ENCODE measurements at places on chromosomes 6 and 20. TPM values are rescaled to one million over a fixed set of nuclear protein-coding genes. Genes with fewer than 3 reads are reported as not detected.

Gene BTBD3
- 34.2 TPM for total RNA-seq

Gene APOM
- 0.63 TPM for total RNA-seq

- H3K27ac ChIP-seq = no peak overlapping the region
- H3K36me3 ChIP-seq = peaks cover 11% of the 10 kb centered on the region
- no peaks in the 10 kb centered on the region for H3K27me3 ChIP-seq
- H3K4me3 ChIP-seq = no peak overlapping the region
Observed at GRCh38 chr6:73286752-73287151, 23.8 kb upstream of the KHDC1 start.

- DNase-seq = no peak
- no peaks in the 10 kb centered on the region for H3K36me3 ChIP-seq
- H3K27ac ChIP-seq = no peak overlapping the region
- H3K27me3 ChIP-seq = no peaks in the 10 kb centered on the region
Observed at GRCh38 chr20:62378215-62378614, 8.7 kb upstream of the RPS21 start.

DNA sequence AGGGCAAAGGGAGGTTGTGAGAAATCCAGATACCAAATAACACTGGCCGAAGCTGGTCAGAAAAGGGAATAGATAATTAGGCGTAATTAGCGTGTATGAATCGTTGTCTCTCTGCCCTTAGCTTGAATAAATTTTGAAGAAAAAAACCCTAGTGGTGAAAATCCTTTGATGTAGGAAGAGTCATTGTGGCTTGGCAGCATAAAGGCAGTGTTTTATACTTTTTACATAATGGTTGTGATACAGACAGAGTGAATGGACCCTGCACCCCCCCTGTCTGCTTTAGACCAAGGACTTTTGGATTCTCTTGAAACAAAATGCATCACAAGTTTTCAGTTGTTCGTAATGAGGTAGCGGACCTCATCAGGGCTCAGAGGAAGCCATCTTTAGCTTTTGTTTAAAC is 126.5 kb downstream of the AFG1L start:
- no peaks in the 10 kb centered on the region for H3K36me3 ChIP-seq
- H3K27ac ChIP-seq = no peak overlapping the region
- H3K4me3 ChIP-seq = no peak overlapping the region
- no peaks in the 10 kb centered on the region for H3K4me1 ChIP-seq
- no peak for DNase-seq

Gene LIME1
- 51.9 TPM for total RNA-seq

DNA sequence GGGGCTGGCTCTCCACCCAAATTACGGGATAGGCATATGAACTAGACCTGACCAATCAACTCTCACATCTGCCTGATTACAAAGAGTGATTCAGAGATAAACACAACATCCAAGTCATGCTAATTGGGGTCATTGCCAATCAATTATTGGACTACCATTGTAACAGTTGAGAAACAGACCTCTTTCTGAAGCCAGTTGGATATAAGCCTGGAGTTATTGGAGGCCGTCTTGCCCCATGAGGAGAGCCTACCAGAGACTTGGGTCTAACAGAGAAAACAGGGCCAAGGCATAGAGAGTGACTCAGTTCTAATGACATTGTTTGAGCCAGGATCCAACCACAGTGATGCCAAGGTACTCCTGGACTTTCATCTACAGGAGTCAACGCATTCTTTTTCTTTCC is 39.4 kb upstream of the HIVEP2 start:
- H3K36me3 ChIP-seq = no peaks in the 10 kb centered on the region
- H3K4me1 ChIP-seq = no peaks in the 10 kb centered on the region
- no peak for DNase-seq
- no peak overlapping the region for H3K4me3 ChIP-seq
- no peaks in the 10 kb centered on the region for H3K27me3 ChIP-seq

Gene TUBE1
- total RNA-seq = 47.2 TPM

GRCh38 chr6:72267470-72267869 is 354.4 kb upstream of the KCNQ5 start:
- no peaks in the 10 kb centered on the region for H3K4me1 ChIP-seq
- H3K4me3 ChIP-seq = no peak overlapping the region
- no peak overlapping the region for H3K27ac ChIP-seq
- DNase-seq = no peak
- no peaks in the 10 kb centered on the region for H3K36me3 ChIP-seq
- H3K27me3 ChIP-seq = no peaks in the 10 kb centered on the region

Gene ADAM33
- 385 TPM for total RNA-seq

- no peaks in the 10 kb centered on the region for H3K4me1 ChIP-seq
- no peaks in the 10 kb centered on the region for H3K27me3 ChIP-seq
- DNase-seq = no peak
- no peak overlapping the region for H3K27ac ChIP-seq
Observed at GRCh38 chr20:20063941-20064702, 11.8 kb downstream of the CFAP61 start.

Gene PMEPA1
- total RNA-seq = 21.0 TPM

DNA sequence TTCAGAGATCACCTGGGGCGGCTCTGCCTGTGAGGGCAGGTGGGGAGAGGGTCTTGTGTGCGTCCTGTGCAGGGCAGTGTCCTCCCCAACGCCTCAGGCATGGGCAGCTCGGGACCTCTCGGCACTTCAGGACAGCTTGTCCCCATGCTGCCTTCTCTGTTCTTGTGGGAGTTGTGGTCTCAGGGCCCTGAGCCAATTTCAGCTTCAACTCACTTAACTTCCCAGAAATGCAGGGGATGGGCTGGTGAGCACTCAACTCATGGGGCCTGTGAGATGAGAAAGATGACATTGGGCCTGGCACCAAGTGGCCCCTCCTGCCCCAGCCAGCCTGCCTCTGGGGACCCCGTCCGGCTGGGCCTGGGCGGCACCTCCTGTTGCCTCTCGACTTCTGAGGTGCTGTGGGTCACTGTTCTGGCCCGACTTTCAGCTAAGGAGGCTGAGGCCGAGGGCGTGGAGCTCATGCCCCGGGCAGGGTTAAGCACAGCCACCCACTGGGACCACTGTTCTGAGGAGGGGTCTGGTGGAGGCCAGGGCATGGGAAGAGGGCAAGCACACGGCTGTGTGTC is 6.7 kb downstream of the RGS19 start:
- H3K4me1 ChIP-seq = peaks cover 3% of the 10 kb centered on the region
- peaks cover 75% of the 10 kb centered on the region for H3K36me3 ChIP-seq
- no peak overlapping the region for H3K4me3 ChIP-seq
- no peak overlapping the region for H3K27ac ChIP-seq
- no peak for DNase-seq

GRCh38 chr6:85389151-85389797 is 60.6 kb upstream of the NT5E start:
- no peaks in the 10 kb centered on the region for H3K36me3 ChIP-seq
- no peak for DNase-seq
- no peak overlapping the region for H3K4me3 ChIP-seq
- H3K27me3 ChIP-seq = no peaks in the 10 kb centered on the region
- H3K27ac ChIP-seq = no peak overlapping the region
- no peaks in the 10 kb centered on the region for H3K4me1 ChIP-seq

Gene RAE1
- total RNA-seq = 20.8 TPM

Gene GNRH2
- not detected for total RNA-seq

Gene WFDC12
- not detected for total RNA-seq

- H3K36me3 ChIP-seq = no peaks in the 10 kb centered on the region
- H3K27ac ChIP-seq = no peak overlapping the region
- DNase-seq = no peak
- no peak overlapping the region for H3K4me3 ChIP-seq
- H3K27me3 ChIP-seq = no peaks in the 10 kb centered on the region
- no peaks in the 10 kb centered on the region for H3K4me1 ChIP-seq
Observed at GRCh38 chr6:112061605-112062004, 7.7 kb downstream of the CCN6 start.

Gene SYCP2L
- 3.9 TPM for total RNA-seq

Gene GPX6
- not detected for total RNA-seq

Gene ENPP4
- 18.6 TPM for total RNA-seq

- no peak overlapping the region for H3K27ac ChIP-seq
- peaks cover 8% of the 10 kb centered on the region for H3K27me3 ChIP-seq
- no peak for DNase-seq
- H3K4me3 ChIP-seq = no peak overlapping the region
- no peaks in the 10 kb centered on the region for H3K4me1 ChIP-seq
- no peaks in the 10 kb centered on the region for H3K36me3 ChIP-seq
Observed at GRCh38 chr20:37958856-37959520, 56.1 kb downstream of the VSTM2L start.

Gene PKIB
- total RNA-seq = not detected

GRCh38 chr6:31829633-31830283 is 2.2 kb downstream of the HSPA1B start:
- peak overlapping the region; percentile 91 for H3K27ac ChIP-seq
- no peaks in the 10 kb centered on the region for H3K27me3 ChIP-seq
- peaks cover 46% of the 10 kb centered on the region for H3K4me1 ChIP-seq
- no peak for DNase-seq
- no peaks in the 10 kb centered on the region for H3K36me3 ChIP-seq

- H3K27ac ChIP-seq = peak overlapping the region; percentile 97
- DNase-seq = no peak
- H3K4me3 ChIP-seq = peak overlapping the region; percentile 89
- peaks cover 20% of the 10 kb centered on the region for H3K4me1 ChIP-seq
Observed at GRCh38 chr20:36572701-36573102, 695 bp upstream of the TGIF2 start.

DNA sequence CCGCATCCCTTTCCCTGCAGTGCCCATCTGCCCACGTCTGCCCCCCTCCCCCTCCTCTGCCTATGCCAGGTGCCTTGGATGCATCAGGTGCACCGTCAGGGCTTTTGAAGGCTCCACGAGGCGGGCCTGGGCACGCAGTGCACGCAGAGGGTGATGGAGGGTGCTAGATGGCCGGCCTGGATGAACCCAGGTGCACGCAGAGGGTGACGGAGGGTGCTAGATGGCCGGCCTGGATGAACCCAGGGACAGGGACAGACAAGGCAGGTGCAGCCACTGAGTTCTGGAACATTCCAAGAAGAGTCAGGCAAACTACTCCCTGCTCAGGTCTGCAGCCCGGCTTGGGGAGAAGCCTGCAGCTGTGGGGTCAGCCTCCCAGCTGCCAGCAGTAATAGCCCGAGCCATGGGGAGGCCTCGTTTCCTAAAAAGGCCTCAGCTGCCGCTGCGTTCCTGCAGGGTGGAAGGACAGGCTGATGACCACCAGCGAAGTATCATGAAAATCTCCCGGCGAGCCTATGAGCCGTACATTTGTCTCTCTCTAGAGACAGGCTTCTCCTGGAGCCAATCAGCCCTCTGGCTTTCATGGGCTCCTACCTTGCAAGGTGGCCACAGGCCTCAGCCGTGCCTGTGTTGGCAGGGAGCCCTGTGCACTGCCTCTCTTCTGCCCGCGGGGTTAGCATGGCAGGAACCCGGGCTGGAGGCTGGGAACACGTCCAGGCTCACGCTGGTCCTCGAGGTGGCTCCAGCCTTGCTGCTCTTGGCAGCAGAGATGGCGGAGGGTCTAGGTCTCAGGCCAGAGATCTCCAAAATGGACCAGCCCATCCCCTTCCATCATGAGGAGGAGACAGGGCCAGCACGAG is 29.6 kb downstream of the NTSR1 start:
- no peak overlapping the region for H3K4me3 ChIP-seq
- no peak for DNase-seq
- peaks cover 64% of the 10 kb centered on the region for H3K27me3 ChIP-seq
- H3K27ac ChIP-seq = no peak overlapping the region
- H3K4me1 ChIP-seq = no peaks in the 10 kb centered on the region

DNA sequence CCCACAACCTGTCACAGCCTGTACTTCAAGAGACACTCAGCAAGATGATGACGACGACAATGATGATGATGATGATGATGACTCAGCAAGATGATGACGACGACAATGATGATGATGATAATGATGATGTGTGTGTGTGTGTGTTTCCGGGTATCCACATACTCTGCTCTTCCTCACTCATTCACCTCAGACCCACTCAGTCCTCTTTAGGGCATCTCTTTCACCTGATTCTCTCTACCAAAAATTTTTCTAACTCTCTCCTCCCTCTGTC is 1.2 kb upstream of the EIF6 start:
- no peak overlapping the region for H3K27ac ChIP-seq
- peaks cover 10% of the 10 kb centered on the region for H3K4me1 ChIP-seq
- no peaks in the 10 kb centered on the region for H3K27me3 ChIP-seq
- no peak overlapping the region for H3K4me3 ChIP-seq
- H3K36me3 ChIP-seq = no peaks in the 10 kb centered on the region

Gene ARMH2
- total RNA-seq = not detected

- H3K27me3 ChIP-seq = no peaks in the 10 kb centered on the region
- H3K4me3 ChIP-seq = no peak overlapping the region
- H3K4me1 ChIP-seq = peaks cover 5% of the 10 kb centered on the region
- no peaks in the 10 kb centered on the region for H3K36me3 ChIP-seq
Observed at GRCh38 chr6:16392010-16392409, 153.6 kb downstream of the GMPR start.

GRCh38 chr6:34093854-34094430 is 51.9 kb downstream of the GRM4 start:
- no peak for DNase-seq
- H3K27me3 ChIP-seq = peaks cover 51% of the 10 kb centered on the region
- H3K36me3 ChIP-seq = no peaks in the 10 kb centered on the region
- no peak overlapping the region for H3K4me3 ChIP-seq

DNA sequence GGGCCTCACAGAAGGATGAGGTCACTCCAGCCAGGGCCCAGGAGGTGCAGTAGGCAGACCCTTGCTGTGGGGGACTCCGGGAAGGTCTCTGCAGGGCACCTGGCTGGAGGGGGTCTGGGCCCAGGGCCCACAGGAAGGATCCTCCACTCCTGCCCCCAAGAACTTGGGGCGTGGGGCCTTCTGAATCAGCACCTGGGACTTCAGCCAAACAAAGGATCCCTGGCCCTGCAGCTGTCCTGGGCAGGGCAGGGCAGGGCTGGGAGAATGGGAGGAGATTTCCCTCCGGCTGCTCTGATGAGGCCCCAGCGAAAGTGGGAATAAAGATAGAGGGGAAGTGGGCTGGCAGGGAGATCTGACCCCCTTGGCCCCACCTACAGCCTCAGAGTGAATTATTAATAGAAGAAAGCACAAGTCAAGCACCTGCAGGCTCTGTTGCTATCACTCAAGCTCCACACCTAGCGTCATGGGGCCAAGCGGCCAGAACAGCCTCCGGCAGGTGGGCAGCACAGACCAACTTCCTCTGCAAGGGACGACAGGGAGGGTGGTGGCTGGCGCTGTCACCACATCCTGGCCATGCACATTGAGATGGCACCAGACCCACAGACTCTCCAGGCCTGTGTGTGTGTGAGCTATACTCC is 61.6 kb upstream of the MRPS10 start:
- no peaks in the 10 kb centered on the region for H3K27me3 ChIP-seq
- no peak overlapping the region for H3K27ac ChIP-seq
- no peak overlapping the region for H3K4me3 ChIP-seq
- no peaks in the 10 kb centered on the region for H3K36me3 ChIP-seq
- no peak for DNase-seq
- peaks cover 49% of the 10 kb centered on the region for H3K4me1 ChIP-seq

All from tibial nerve (tissue), 4 donors.